ENCODE measurements at places on chromosomes 2 and 18.

- peak; percentile 86 for DNase-seq
These were observed 28.9 kb upstream of the CNOT11 start for GRCh38 chr2:101223814-101224231.

GRCh38 chr2:135248611-135249010 is 196.5 kb downstream of the RAB3GAP1 start:
- DNase-seq = no peak

DNA sequence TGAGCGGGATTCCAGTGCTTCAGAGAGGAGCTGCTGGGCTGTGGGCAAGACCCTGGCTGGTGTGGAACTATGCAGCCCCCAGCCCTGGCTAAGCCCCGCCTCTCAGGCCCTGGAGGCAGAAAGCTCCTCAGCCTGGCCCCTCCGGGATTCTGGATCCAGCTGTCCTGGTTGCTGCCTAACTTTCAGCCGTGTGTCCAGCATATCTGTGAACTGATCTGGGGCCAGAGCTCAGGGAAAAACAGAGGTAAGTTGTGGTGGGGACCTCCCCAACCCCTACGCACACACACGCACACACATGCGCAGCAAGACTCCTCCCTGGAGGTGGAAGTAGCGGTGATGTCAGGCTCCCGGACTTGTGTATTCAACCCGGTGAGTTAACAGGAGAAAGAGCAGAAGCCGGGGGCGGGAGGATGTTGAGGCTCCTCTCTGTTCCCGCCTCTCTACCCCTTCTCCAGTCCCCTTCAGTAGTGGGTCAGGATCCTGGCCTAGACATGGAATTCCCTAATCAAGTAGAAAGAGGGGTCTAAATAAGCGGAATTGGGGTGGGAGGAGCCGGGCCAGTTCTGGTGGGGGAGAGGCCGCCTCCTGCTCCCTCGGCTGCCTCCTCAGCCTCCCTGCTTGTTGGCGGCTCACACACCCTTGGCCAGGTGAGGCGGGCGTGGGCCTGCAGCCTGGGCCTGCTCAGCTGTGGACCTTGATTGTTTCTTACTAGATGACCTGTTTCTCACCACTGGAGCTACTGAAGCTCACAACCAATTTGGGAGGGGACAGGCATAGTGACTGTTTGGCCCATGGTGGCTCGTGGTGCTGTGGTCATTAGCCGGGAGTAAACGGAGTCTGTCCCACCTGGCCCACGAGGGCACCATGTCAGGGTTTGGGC is 33.4 kb downstream of the SIX2 start:
- no peak for DNase-seq

GRCh38 chr2:107684421-107684820 is 142.3 kb upstream of the RGPD4 start:
- DNase-seq = no peak

DNA sequence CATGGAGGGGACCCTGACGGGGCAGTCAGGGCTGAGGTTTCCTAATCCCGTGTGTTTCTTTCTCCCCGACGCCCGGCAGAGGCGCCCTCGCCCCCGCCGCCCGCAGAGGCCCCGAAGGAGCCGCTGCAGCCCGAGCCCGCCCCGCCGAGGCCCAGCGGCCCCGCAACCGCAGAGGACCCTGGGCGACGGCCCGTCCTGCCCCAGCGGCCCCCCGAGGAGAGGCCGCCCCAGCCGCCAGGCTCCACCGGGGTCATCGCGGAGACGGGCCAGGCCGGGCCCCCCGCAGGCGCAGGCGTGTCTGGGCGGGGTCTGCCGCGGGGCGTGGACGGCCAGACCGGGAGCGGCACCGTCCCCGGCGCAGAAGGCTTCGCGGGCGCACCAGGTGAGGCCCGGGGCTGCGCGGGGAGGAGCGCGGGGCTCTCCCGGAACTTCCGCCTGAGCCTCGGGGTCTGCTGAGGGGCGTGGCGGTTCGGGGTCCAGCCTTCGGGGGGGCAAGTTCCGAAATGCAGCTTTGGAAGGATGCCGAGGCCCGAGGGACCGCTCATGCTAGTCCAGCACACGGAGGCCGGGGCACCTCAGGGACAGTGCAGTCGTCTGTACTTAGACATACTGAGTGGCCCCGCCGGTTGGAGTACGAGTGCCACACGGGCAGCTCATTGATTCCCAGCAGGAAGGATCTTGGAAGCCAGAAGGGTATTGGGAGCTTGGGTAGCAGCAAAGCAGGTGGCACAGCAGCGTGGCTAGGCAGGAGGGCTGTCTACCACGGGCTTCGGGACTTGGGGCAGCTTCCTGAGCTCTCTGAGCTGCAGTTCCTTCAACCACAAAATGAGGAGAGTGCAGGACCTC is 60.1 kb downstream of the EMILIN2 start:
- DNase-seq = no peak

GRCh38 chr18:32980896-32981295 is 208.1 kb upstream of the KLHL14 start:
- no peak for DNase-seq

DNA sequence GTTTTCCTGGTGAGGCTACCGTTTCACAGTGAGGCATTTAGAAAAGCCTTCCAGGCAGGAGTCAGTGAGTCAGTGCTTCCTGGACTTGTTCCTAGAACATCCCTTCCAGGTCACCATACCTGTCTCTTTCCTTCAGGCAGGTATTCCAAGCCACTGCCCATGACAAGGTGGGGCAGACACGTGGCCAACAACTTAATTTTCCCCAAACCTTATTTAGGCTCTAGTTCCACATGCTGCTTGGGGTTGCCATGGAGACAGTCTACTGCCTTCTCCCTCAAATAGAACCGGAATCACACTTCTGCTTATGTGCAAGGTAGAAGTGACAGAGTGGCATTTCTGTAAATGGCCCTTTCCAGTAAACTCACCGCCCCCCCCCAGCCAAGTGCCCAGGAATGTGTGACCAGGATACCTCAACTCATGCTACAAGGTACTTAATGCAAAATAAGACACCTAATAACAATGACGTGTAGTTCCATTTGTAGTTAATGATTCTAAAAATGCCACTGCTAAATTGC is 258.3 kb downstream of the PRKCE start:
- DNase-seq = peak; percentile 70

DNA sequence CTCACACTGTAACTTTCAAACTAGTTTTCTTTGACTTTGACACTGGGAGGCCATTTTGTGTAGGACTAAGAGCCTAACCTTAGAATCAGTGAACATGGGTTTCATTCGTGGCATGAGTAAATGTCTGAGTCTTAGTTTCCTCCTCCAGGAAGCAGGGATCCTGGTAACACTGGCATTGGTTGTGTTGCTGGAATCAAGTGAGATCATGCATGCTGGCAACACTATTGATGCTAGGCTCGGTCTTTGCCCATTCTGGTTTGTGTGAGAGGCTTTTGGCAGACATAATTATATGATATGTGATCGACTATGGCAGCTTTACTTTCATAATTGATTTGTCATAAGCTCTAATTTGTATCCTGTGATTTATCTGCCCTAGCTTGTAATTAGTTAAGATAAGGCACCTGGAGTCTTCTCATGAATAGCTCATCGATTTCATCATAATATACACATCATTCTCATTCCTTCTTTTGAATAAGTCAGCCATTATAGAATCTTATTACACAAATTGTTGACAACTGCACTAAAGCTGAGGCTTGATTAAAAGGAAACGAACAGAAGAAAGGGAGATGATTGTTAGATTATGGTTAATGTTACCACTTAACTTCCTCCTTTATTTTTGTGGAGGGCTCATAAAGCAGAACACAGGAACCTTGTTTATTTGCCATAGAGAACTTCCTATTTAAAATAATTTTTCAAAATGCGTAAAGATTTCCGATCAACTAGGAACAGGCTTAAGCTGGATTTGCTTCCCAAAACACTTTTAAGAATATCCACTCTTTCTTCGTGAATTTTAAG is 12.6 kb downstream of the PPP1R1C start:
- DNase-seq = no peak

DNA sequence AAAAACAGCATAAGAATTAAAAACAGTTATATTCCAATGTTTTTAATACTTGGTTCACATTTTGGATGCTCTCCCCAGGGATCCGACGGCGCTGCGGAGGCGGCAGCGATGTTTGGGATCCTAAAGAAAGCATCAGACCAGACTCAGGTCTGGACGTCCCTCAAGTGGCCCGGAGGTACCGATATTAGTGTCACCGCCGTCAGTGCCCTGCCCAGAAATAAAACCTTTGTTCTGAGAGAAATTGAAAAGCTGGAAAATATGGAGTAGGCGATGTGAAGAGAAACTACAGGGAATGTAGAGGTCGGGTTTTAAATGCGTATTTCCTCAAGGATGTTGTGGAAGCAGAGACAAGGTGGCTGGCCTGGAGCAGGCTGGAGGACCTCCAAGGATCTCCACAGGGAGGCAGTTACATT is 683 bp upstream of the TBC1D8 start:
- no peak for DNase-seq

- DNase-seq = no peak
These were observed 84.0 kb downstream of the DDX1 start for GRCh38 chr2:15675456-15676195.

DNA sequence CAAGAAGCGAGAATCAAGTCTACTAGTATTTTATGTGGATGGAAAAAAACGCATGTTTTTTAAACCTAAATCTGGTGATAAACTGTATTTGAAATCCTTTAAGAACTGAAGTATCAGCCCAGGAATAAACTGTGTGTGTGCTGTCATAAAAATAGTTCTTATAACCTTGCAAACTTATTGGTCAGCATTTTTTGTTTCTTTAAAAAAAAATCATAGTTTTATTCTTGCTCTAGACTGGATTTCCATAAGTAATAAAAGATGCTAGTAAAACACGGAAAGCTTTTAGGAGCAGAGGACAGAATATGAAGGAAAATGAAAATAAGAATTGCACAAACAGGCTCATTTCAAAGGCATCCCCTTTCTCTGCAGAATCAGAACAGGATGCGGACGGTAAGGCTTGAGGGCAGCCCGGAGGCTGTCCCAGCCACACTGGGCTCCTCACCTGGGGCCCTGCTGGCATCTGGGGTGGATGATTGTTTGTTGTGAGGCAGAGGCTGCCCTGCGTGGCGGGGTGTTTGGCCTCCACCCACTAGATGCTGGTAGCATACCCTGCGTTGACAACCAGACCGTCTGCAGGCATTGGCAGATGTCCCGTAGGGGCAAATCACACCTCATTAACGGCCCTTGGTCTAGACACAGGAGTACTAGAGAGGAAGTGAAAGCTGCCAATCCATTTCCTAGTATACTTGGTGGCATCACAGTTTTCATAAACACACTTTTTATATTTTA is 52.5 kb downstream of the MBP start:
- DNase-seq = no peak

- DNase-seq = no peak
These were observed 8.3 kb downstream of the MDH1B start for GRCh38 chr2:206756816-206757215.

GRCh38 chr2:15965564-15966019 is 25.2 kb downstream of the MYCN start:
- no peak for DNase-seq

- DNase-seq = no peak
These were observed 10.2 kb downstream of the MTERF4 start for GRCh38 chr2:241091734-241092445.

DNA sequence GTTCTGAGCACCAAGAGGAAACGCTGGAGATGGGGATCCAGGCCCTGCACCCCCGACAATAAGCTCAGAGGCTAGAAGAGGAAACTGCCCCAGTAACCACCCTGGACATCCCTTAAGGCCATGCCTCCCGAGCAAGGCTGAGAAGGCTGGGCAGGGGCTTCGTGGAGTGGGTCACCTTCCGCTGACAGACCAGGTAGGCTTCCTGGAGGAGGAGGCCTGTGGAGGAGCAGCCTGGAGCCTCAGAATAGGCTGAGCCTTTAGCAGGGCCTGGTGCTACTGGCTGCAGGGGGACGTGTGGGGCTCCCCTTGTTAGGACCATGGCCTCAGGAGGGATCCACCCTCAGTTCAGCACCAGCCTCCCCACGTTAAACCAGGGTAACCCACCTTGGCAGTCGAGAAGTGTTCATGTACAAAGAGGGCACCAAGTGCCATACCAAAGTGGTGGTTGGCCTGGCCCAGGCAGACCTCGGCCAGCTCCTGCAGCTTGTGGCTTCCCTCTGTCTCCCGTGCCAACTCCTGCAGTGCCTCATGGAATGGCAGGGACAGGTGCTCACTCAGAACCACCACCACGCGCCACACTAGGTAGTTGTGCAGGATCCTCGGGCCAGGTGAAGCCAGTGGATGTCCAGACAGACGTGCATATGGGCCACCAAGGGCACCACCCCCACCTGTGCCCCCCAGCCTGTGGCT is 28.5 kb upstream of the ALPP start:
- DNase-seq = no peak

- no peak for DNase-seq
These were observed 51.1 kb downstream of the MTHFD2 start for GRCh38 chr2:74249406-74250122.

DNA sequence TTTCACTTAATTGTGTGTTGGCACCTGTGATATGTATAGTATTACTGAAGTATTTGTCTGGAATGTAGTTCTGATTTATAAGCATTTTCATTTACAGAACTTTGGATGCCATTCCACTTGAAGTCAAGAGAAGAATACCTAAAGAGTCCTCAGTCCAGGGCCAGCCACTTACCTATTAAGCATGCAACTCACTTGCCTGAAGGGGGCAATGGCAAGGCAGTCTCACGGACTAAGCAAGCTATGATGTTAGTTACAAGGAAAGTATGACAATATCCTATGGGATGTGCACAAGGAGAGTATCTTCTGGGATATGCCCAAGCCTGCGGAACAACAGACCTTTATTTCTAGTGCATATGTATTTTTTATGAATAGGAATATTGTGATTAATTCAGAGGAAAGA is 369.4 kb upstream of the GCFC2 start:
- no peak for DNase-seq

- DNase-seq = no peak
These were observed 35.2 kb downstream of the STK17B start for GRCh38 chr2:196136151-196136550.

DNA sequence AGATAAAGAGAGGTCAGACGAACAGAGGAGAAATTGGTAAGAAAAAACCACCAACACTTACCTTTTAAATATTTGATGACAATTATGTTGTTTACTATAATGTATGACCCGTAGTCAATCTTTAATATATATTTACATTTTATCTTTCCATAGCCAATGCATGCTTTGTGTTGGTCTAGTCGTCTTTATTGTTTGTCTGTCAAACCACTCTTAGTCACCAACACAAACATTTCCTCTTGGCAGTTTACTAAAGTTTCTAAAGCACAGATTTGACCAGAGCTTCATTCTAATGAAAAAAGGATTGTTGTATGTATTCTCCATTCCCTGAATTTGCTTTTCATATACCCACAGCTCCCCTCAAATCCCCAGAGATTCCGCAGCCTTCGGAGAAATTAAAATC is 784.7 kb upstream of the PIK3C3 start:
- no peak for DNase-seq

DNA sequence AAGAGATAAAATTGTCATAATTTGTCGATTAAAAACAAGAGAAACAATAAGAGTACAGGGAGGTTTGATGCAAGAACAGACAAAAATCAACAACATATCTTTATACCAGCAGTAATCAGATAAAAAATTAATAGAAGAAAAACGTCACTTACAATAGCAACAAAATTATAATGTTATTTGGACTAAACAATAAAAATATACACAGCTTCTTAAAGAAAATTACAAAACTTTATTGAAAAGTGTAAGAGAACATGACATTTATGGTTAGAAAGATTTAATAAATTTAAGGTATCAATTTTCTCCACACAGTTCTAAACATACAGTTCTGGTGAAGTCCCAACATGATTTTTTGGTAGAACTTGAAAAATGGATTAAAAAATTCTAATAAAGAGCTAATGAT is 12.8 kb downstream of the RNF138 start:
- no peak for DNase-seq

GRCh38 chr2:7686016-7686385 is 768.8 kb downstream of the RNF144A start:
- DNase-seq = no peak

GRCh38 chr2:69565431-69565839 is 78.1 kb downstream of the AAK1 start:
- no peak for DNase-seq

Measured in GM12864 (cell line).